Fibroblast of skin of left biceps (primary cell): ENCODE measurements at places on chromosomes 6 and 20.

DNA sequence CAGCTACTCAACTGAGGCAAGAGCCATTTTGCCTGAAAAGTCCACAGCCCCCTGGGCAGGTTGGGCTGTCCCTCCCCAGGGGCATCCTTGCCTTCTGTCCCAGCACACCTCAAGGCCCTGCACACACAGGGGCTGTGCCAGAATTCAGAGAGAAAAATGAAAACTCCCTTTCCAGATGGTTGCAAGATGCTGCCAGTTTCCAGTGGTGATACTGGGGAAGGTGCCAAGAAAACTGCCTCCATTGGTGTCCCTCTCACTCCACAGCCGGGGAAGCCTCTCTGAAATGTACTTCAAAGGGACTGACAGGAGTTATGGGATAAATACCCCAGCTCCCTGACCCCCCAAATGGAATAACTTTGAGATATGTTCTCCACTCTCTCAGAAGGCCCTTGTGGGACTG, 154.2 kb upstream of the MAFB start:
- DNase-seq: no peak

DNA sequence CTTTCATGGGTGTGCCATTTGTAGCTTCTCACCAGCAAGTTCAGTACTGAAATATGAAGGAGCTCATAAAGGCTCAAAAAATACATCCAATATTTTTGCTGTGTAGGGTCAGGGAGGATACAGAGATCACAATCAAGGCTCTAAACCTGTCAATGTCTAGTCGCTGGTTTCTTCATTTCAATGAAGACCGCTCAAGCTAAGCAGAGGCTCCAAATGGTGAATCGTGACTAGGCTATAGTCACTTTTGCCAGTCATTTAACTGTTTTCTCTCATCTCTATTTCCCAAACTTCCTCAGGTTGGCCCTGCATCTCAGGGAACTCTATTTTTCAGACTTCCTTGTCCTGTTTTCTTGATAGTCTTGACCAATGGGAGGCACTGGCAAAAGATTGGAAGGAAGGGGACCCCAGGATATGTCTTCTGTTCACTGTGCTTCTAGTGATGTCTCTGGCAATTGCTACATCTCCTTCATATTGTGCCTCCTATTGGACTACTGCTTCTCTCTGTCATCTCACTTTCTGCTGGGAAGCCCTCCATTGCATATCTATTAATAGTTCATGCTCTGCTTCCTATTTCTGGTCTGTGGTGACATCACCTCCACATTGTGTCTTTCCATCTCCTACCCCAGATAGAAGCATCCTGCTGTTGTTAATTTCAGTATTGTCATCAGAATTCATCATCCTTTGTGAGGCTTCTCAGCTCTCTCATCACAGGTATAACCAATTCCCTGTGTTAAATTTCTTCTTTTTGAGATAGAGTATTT, 87.7 kb upstream of the FAM184A start:
- no peak for DNase-seq

DNA sequence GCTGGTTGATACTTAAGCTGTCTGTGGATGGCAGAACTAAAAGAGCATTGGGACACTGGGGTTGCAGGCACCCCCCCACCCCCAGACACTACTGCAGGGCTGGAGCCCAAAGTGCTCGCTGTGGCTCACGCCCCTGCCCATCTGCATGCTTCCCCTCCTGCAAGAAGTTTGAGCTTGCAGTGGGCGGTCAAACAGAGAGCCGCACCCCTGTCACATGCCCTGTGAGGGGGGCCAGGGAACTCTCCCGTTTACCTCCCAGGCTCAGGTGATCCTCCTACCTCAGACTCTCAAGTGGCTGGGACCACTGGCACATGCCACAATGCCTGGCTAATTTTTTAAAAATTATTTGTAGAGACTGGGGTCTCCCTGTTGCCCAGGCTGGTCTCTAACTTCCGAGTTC, 63.3 kb downstream of the RIOK1 start:
- no peak for DNase-seq

- DNase-seq: no peak
Measured at GRCh38 chr6:110475066-110475653, 1.3 kb downstream of the SLC22A16 start.

DNA sequence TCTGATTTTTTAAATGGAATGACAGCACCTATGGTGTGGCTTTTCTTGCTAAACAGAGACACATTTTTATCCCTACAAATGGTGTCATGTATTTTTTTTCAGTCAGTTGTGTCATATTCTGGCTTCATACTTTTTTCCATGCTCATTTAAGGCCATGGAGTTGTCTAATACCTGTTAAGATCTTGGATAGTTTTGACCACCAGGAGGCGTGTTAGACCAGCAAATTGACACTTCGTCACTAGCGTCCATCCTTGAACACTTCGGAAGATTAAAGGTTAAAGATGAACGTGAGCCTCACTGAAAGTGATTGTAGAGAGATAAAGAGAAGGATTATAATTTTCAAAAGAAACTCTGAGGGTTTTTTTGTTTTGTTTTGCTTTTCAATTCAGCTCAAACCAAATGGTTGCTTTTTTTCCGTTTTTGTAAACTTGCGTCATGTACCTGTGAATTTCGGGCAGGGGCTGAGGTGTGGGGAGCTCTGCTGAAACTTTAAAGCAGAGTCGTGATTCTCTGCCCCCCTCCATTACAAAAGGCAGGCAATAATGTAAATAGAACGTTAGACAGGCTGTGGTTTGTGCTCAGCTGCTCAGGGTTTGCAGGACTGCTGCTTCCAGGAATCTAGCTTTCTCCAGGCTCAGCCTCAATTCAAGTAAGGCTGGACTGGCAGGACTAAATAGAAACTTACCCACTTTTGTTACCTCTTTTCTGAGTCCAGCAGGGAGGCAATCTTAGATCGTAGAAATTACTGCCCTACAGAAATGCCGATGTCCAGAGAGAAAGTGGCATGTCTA, 245.1 kb downstream of the FOXA2 start:
- peak; percentile 15 for DNase-seq

DNA sequence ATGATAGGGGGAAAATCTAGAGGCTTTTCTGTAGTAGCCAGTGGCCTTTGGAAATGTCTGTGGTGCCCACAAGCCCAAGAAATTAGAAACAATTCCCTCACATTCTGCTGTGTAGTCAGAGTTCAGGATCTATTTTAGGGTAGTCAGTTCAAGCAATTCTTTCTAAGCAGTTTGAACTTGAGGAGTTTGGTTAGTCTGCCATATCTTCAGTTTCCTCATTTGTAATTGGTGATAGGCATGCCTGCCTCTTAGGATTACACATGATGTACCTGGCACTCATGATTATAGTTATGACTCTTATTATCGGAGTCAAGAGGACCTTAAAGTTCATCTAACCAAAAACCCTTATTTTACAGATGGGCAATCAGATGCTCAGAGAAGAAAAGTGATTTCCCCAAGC, 21.2 kb upstream of the MEP1A start:
- DNase-seq: no peak
